SJSA1 (cell line): ENCODE measurements at places on chromosomes 2 and 18. TPM values are rescaled to one million over a fixed set of nuclear protein-coding genes. Genes with fewer than 3 reads are reported as not detected.
A peak's percentile ranks its signal among the peaks of the same experiment; 100 is the strongest.

The TOGARAM2 gene
- 0.03 TPM in 1 of 2 replicates, not detected in the other for total RNA-seq

DNA sequence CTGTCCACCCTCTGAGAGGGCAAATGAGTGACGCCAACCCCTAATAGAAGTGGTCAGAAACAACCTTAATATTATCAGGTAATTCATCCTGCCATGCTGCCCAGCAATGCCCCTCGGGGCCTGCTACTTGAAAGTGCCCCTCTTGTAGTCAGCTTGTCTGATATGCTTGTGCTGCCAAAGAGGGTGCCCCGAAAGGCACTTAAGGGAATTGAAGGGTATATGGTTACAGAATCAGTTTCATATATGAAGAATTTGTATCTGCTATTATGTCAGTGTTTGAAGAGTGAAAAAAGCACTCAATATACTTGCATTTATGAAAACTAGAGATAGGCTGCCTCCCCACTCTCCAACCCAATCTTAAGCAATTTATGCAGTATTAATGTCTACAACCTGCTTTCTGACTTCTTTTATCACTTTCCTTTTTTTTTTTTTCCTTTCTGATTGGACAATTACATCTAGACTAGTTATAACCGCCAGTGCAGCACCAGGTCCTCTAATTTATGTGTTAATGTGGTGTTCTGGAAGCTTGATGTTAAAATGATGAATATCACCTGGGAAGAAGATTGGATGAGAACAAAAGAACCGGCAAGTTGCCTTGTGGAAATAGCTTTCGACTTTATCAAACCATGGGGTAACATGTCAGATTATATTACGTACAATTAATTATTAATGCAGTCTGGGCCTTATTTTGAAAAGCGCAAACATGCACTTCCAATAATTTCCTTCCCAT lies 646.9 kb upstream of the ACVR2A start:
- no peak overlapping the region for H3K27ac ChIP-seq
- no peaks in the 10 kb centered on the region for H3K27me3 ChIP-seq
- no peak overlapping the region for H3K4me3 ChIP-seq
- no peak for DNase-seq
- no peaks in the 10 kb centered on the region for H3K36me3 ChIP-seq

DNA sequence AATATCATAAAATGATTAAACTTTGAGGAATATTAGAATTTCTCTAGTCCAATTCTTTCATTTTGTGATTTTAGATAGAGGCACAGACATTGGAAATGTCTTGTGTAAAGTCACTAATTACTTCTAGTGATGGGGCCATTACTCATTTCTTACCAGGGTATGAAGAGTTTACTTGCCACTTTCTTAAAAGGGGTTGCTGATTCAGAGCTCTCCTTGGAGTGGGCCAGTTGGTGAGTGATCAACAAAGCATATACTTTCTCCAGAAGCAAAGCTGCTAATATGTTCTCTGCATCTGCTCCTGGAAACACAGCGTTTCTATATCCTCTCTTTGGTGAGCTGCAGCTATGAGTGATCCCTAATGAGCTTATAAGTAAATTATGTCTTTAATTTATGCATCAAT lies 408.9 kb upstream of the LRATD1 start:
- H3K27ac ChIP-seq: no peak overlapping the region
- no peak for DNase-seq
- no peaks in the 10 kb centered on the region for H3K36me3 ChIP-seq
- H3K4me1 ChIP-seq: no peaks in the 10 kb centered on the region

- no peak overlapping the region for H3K27ac ChIP-seq
- peaks cover 17% of the 10 kb centered on the region for H3K4me1 ChIP-seq
- H3K36me3 ChIP-seq: no peaks in the 10 kb centered on the region
- no peak overlapping the region for H3K4me3 ChIP-seq
- H3K27me3 ChIP-seq: no peaks in the 10 kb centered on the region
Observed at GRCh38 chr2:85439986-85440385, 21.5 kb downstream of the SH2D6 start.

GRCh38 chr18:41905786-41906527 lies 49.1 kb upstream of the PIK3C3 start:
- peaks cover 5% of the 10 kb centered on the region; the same call in 1 of the 2 replicates for H3K27me3 ChIP-seq
- H3K4me1 ChIP-seq: no peaks in the 10 kb centered on the region
- no peak for DNase-seq
- H3K27ac ChIP-seq: no peak overlapping the region

GRCh38 chr2:173090276-173090877 lies 14.7 kb downstream of the MAP3K20 start:
- DNase-seq: peak; percentile 74
- H3K4me3 ChIP-seq: no peak overlapping the region
- H3K36me3 ChIP-seq: peaks cover 36% of the 10 kb centered on the region
- no peaks in the 10 kb centered on the region for H3K27me3 ChIP-seq
- H3K27ac ChIP-seq: peak overlapping the region; percentile 6
- H3K4me1 ChIP-seq: peaks cover 41% of the 10 kb centered on the region
